ENCODE measurements at places on chromosomes 7 and 10.

DNA sequence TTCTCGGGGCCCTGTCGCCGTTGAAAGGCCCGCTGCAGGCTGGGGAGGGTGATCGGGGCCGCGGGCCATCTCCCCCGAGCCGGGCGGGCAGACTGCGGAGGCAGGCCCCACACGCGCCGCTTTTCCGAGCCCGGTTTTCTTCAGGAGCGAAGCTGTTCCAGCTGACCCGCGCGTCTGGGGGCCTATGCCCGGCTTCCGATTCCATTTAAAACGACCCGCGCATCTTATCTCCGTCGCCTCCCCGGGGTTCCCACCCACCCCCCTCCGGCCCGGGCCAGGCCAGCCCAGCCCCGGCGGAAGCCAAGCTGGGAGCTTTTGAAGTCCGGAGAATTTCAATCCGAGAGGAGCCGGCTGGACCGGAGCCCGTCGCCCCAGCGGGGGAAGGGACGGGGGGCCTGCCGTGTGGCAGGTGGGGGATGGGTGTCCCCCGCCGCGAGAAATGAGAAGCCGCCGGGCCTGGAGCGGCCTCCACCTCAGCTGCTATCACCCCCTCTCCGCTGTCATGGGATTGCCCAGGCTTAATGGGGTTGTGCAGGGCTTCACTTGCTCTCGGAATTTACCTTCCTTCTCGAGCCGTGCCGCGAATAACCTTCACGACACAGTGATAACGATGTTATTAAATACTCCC is 3.1 kb upstream of the EVX1 start:
- no peak for DNase-seq

DNA sequence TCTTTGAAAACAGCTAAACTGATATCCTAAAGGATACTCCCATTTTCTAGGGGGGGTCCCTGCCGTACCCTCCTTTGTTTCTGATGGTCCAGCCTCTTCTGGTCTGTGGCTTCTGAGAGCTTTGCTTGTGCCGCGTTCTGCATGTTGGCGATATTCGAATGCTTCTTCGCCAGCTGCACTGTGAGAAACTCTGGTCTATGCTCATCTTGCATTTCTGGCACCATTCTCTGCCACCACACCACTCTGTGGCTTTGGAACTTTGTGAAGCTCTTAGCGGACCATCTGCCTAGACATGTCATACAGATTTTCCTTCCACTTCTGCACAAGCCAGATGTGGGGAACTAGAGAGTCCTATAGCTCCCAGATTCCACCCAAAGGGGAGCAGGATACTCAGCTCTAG is 197.2 kb downstream of the REEP3 start:
- no peak for DNase-seq

- DNase-seq, result no peak
Measured at GRCh38 chr7:108017776-108018151, 14.8 kb upstream of the LAMB1 start.

- DNase-seq, result no peak
Measured at GRCh38 chr10:129694691-129695243, 227.7 kb downstream of the MGMT start.

DNA sequence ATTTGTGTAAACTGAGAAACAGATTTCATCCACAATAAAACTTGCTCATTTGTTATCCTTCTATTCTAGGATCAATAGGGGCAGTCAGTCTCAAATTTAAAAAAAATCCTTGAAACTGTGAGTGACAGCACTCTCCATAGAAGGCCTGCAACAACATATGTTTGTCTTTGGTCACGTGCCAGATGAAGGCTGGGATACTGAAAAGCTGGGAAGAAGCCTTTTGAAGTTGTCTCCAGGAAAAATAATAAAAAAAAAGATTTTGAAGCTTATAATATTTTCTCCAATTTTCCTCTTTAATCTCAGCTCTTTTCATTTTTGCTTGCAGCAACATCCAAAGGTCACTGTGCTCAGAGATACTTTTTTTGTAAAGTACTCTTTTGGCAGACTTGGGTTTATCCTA is 128.6 kb upstream of the SLC26A5 start:
- no peak for DNase-seq

- no peak for DNase-seq
Measured at GRCh38 chr10:48445932-48446331, 139.5 kb downstream of the MAPK8 start.

- DNase-seq, result no peak
Measured at GRCh38 chr10:131144711-131145375, 166.7 kb downstream of the TCERG1L start.

- DNase-seq, result no peak
Measured at GRCh38 chr7:6536262-6537260, 14.7 kb downstream of the GRID2IP start.

- DNase-seq, result no peak
Measured at GRCh38 chr7:80768756-80769155, 130.3 kb downstream of the CD36 start.

- no peak for DNase-seq
Measured at GRCh38 chr10:50931948-50932431, 46.6 kb upstream of the A1CF start.

DNA sequence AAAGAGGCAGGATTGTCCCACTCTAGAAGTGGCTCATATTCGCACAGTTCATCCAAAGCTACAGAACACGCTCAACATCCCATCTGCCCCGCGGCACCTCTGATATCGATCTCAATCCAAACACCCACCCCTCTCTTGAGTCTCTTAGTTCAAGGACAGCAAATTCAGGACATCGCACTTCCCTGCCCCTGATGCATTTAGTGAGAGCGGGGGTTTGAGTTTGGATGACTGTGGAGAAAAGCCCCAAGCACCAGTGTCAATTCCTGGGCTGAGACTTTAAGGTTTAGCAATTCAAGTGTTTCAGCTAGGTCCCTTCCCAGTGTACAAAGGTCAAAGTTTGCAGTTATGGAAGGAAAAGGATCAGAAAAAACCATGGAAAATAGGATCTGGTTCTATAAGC is 166.2 kb downstream of the LYZL1 start:
- no peak for DNase-seq

GRCh38 chr10:9060314-9060713 is 1005.8 kb downstream of the GATA3 start:
- no peak for DNase-seq

GRCh38 chr10:109978481-109978880 is 29.3 kb upstream of the ADD3 start:
- no peak for DNase-seq

DNA sequence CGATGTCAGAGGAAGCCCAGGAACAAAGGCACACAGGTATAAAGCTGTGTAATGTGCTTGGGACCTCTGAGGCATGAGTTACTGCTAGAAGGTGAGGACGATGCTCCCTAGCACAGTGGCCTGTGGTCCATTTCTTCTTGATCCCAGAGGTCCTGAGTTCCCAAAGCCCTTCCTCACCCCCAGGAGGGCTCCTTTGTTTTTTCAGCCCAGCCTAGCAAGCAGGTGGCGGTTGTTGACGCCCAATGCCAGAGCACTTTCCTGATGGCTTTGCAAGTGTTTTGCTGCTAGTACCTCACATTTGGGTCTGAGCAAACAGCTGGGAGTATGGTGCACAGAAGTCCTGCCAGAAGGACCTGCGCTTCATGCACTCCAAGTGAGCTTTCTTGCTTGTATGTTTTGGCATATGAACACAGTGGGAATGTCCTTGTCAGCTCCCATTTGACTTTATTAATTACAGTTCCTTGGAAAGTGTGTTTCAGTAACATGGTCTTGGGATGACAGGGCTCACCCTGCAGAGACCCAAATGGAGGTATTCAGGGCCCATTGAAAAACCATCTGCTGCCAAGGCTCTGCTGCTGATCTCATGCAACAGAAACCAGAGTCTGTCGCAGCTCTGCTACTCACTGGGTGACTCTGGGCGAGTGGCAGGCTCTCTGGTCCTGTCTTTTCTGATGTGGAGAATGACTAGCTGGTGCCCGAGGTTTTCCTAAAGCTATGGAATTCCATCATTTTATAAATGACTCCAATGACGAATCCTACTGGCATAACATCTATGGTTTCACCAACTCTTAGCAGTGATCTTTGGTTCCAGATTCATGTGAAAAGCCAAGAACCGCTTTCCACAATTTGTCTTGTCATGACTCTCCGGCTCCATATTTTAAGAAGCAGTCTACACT is 134.9 kb downstream of the ARID5B start:
- DNase-seq, result no peak

- DNase-seq, result no peak
Measured at GRCh38 chr10:61160253-61160652, 216.3 kb upstream of the RHOBTB1 start.

GRCh38 chr10:26861205-26861998 is 644 bp upstream of the ABI1 start:
- no peak for DNase-seq

DNA sequence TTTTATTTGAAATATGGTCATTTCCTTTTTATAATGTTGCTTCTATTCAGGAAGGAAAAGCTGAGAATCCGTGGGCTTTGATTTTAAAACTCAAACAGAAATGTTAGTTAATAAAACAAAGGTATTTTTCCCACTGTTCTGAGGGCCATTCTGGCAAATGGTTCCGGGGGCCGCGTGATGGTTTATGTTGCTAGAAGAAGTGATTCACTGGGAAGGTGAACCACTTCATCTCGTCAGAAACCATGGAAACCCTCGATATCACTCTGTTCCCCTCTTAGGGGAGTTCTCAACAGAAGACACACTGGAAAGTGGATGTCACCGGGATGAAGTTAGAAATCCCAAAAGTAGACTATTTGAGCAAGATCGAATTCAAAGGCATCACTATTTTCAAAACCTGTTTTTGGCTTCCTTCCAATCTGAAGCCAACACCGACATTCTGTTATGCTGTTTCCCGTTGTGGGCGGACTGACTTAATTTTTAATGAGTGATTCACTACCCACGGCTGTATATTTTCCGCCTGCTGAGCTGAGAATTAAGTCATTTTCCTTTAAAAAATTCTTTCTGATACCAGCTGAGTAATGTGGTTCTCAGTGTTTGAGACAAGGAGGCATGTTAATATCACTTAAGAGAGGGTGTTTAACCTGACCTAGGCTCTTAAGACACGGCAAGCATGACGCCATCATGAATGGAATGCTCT is 84.1 kb downstream of the PTPRE start:
- no peak for DNase-seq

- no peak for DNase-seq
Measured at GRCh38 chr7:95601316-95601715, 5.0 kb upstream of the PDK4 start.

DNA sequence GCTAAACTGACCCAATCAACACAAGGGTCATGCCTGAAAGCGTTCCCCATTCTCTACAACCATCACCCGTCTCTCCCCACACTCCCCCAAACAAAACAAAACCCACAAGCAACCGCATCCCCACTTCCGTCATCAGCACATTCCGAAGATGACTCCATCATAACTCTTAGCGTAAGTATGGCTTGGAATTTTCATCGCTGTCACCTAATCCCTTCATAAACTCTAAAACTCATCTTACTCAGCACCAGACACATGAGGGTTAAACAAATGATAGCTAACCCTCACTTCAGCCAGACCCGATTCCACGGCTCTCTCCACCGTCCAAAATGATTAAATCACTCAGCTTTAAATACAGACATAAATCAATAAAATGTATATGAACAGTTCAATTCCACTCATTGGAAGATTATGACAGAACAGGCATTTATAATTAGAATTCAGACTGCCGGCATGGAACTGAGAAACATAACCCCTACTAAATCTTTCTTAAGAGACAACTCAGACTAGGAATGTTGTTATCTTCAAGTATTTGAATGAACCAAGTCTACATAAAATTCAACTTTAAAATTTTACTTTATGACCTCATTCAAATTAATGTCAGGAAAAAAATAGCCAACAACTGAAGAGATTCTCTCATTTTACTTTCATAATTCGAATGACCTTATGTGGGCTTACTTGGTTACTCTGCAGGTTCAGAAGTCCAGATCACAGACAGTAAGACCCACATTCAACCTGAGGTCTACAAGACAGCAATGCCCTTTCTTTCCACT is 215.9 kb downstream of the PARD3 start:
- DNase-seq, result no peak

DNA sequence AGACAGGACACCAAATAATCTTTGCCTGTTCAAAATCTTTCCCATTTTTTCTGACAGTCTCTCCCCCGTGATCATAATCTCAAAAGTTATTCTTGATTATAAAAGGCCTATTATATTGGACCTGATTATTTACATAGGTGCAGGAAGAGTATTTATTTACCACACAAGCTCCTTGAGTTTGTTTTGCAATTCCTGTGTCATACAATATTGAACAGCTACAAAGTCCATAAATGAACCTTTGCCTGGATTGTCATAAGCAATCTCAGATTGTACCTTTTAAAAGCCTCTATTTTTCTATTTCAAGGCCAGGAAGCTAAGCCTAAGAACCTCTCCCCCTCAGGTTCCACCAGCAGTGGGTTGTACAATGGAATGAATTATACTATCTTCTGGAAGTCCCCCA is 183.9 kb upstream of the MEOX2 start:
- no peak for DNase-seq

GRCh38 chr7:94276795-94277194 is 117.9 kb upstream of the COL1A2 start:
- DNase-seq, result no peak

DNA sequence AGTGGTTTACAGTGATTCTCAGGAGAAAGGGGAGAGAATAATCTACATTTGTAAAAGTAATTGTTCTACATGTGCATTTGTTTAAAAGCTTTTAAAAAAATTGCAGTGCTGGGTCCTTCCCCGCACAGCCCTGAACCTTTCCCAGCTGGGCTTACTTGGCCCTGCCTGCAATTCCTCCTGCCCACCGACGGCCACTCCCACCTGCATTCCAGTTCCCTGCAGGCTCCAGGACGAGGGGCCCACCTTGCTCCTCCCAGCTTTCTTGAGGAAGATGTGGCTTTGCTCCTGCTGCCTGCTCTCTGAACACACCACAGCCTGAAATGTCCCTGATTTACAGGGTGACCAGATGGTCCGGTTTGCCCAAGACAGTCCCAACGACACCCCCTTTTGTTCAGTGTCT is 222.7 kb downstream of the PRPF18 start:
- DNase-seq, result no peak

DNA sequence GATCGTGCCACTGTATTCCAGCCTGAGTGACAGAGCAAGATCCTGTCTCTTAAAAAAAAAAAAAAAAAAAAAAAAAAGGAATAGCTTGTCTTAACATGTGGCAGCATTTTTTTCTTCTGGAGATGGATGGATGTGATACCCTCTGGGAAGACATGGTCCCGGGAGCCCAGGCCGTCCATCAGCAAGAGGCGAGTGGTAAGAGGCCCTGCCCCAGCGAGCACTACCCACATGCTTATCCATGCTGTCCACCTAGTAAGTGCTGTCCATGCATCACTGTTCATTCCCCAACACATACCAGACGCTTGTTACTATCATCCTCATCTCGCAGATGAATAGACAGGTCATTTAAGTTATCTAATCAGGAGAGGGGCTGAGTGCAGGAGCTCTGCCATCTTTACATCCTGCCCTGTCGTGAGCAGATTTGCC is 12.9 kb downstream of the ATP6V1F start:
- no peak for DNase-seq

GRCh38 chr10:108556186-108556585 is 1367.1 kb downstream of the XPNPEP1 start:
- DNase-seq, result no peak

- DNase-seq, result no peak
Measured at GRCh38 chr10:12825260-12825849, 176.2 kb downstream of the CCDC3 start.

Measured in GM06990 (cell line).